Stimulated activated CD4-positive, alpha-beta T cell treated with anti-CD3 and anti-CD28 coated beads, Interleukin-15, amount 100 ng/mL, for 1 hour (primary cell): ENCODE measurements at places on chromosomes 5 and 9.

DNA sequence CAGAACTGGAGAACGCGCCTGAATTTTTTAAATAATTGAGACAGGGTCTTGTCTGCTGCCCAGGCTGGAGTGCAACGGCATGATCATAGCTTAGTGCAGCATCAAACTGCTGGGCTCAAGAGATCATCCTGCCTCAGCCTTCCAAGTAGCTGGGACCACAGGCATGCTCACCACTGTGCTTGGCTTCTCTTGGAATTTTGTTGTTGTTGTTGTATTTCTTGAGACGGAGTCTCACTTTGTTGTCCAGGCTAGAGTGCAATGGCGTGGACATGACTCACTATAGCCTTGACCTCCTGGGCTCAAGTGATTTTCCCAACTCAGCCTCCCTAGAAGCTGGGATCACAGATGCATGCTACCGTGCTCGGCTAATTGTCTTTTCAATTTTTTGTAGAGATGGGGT is 58.4 kb upstream of the DAB2IP start:
- DNase-seq, result no peak

DNA sequence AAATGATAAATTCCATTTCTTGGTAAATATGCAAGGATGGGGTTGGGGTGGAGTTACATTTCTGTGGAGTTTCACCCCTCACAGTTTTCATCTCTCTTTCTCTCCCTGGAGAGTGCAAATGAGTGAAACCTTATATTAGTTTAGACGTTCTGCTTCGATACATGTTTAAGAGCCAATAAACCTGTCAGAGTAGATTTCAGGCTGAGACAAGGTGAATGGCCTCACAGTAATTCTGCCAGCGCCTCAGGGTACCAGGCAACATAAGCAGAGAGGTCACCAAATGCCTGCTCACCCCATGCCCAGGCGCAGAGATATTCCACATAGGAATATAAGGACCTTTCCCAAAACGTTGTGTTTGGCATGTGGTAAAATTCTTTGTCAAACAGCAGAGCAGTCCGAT is 154.9 kb upstream of the VLDLR start:
- no peak for DNase-seq

- DNase-seq, result no peak
These were observed 476.0 kb downstream of the CSNK1G3 start for GRCh38 chr5:123987956-123988355.

DNA sequence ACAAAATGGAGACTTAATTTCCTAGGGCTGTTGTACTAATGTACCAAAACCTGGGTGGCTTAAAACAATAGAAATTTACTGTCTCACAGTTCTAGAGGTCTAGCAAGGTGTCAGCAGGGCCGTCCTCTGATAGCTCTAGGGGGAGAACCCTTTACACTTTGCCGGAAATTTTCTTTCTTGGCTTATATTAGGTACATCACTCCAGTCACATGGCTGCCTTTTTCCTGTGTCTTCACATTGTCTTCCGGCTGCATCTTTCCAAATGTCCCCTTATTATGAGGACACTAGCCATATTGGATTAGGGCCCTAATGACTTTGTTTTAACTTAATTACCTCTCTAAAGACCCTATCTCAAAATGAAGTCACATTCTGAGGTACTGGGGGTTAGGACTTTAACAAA is 5.8 kb downstream of the UHRF2 start:
- no peak for DNase-seq

GRCh38 chr5:149062371-149063016 is 368 bp downstream of the SH3TC2 start:
- DNase-seq, result no peak
